ENCODE measurements at places on chromosomes 6 and 20.

- DNase-seq: no peak
These were observed 20.2 kb upstream of the HLA-DOA start for GRCh38 chr6:33029328-33030184.

- DNase-seq: no peak
These were observed 215.3 kb upstream of the HS3ST5 start for GRCh38 chr6:114558153-114558552.

DNA sequence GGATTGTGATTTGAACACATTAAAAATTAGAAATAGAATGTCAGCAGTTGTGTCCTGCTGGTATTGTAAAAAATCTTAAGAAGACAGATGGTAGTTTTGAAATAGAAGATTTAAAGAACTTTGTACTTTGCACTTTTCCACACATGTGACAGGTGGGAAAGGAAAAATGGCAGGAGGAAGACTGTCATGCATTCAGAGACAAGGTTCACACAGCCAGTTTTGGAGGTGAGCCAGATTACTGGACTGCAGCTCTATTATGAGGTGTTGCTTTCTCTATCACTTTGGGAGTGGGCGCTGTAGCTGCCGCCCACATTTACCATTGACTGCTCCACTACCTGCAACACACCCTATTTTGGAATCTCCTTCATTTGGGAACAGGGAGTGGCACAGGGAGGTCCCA lies 12.1 kb upstream of the NDUFAF4 start:
- no peak for DNase-seq

GRCh38 chr6:10532392-10532791 lies 11.2 kb downstream of the GCNT2 start:
- no peak for DNase-seq

- no peak for DNase-seq
These were observed 8.7 kb upstream of the WTAP start for GRCh38 chr6:159718634-159719033.

DNA sequence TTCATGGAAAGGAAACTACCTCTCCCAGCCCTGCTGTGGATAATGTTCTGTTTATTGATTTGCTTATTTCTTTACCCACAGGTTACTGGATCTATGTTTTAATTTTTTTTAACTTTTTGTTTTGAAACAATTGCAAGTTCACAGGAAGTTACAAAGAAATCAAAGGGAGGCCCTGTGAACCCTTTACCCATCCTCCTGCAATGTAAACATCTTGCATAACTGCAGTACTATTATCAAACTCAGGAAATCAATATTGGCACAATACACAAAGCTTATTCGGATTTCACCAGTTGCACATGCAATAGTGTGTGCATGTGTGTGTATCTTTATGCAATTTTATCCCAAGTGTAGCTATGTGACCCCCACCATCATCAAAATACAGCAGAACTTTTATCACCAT lies 398.0 kb downstream of the BTBD3 start:
- DNase-seq: no peak

- no peak for DNase-seq
These were observed 532 bp upstream of the SLC35F1 start for GRCh38 chr6:117906507-117906957.

- DNase-seq: no peak
These were observed 48.0 kb downstream of the MUC22 start for GRCh38 chr6:31058128-31058894.

GRCh38 chr20:41072915-41073314 lies 44.3 kb downstream of the TOP1 start:
- DNase-seq: no peak

DNA sequence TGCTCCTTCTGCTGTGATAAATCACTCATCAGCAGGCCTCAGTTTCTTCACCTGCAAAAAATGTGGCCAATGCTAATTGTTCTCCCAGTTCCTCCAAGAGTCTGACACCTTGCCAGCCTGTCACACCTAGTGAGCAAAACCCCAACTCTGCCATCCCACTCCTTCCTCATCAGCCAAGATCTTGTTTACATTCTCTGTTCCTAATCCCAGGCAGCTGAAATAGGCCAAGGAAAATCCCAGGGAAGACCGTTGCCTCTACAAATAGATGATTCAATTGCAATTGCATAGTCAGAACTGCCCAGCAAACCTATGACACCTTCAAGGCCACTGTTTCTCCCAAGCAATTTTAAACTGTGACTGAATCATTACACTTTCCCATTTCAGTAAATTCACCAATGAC lies 78.7 kb downstream of the GMDS start:
- DNase-seq: no peak

DNA sequence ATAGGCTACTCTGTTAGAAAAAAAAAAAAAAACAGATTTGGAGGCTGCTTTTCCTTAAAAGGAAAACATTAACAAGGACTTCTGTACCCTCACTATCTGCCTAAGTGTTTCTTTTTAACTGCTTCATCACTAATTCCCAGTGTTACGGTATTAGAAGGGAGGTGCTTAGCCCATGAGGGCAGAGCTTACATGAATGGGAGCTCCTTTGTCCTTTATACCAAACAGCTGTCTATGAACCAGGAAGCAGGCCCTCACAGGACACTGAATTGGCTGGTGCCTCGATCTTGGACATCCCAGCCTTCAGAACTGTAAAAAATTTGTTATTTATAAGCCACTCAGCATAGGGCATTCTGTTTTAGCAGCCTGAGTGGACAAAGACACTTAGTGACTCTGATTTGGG lies 215.6 kb upstream of the NRSN1 start:
- DNase-seq: no peak

DNA sequence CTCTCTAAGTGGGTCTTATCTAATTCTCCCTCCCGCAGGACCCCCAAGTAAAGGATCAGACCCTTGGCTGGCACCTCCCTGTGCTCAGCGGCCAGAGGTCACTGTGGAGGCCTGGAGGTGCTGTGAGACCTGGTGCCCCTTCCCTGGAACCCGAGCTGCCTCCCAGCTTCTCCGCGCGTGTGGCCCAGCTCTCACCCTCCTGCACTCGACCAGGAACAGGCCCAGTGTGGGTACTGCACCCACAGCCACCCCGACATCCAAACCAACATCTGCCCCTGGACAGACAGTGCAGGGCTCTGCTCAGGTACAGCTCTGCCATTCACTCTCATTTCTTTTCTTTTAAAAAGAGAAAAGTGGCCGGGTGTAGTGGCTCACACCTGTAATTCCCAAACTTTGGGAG lies 42.4 kb downstream of the TMEM242 start:
- DNase-seq: no peak

DNA sequence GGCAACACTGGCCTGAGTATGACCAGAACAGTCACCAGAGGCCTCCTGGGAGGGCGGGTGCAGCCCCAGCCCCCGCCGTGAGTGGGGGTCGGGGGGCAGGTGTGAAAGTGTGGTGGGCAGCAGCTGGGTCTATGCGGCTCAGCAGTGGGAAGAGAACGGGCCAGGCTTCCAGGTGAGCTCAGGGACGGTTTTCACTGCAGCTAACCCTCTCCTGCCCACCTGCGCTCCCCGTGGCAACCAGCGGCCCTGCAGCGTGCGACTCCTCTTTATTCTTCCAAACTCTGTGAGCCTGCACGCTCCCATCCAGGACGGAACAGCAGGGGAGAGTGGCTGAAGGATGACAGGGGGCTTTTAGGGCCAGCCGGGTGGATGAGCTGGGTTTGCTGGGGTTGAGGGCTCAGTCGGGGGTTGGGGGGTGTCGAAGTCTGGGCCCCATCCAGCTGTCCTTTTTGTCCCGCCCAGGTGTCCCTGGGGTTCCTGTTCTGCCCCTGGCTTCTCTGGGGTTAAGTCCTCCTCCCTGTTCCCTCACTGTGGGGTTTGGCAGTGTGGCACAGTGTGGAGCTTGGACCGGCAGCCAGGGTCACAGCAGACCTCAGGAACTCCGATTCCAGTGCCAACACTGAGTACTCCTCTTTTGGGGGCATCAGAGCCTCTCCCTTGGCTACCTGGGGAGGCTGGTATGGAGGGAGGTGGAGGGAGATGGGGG lies 859 bp upstream of the BIRC7 start:
- DNase-seq: no peak

DNA sequence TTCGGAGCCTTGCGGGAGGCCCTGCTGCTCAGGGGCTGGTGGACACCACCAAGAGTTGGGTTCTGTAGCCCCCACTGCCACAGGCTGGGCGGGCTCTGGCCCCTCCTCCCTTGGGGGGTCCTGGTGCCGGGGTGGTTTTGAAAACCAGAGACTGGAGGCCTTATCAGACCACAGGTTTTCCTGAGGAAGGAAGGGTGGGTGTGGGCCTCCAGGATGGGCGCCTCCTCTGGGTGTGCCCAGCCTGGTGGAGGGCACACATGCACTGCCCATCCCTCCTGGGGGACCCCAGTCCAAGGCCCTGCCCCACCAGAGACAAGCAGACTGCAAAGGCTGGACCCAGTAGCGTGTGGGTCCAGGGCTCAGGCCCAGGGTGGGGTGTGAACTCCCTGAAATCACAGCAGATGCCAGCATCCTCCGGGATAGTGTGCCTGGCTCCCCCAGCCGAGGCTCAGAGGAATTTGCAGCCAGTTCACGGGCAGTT lies 13.5 kb upstream of the ZBTB46 start:
- DNase-seq: no peak

DNA sequence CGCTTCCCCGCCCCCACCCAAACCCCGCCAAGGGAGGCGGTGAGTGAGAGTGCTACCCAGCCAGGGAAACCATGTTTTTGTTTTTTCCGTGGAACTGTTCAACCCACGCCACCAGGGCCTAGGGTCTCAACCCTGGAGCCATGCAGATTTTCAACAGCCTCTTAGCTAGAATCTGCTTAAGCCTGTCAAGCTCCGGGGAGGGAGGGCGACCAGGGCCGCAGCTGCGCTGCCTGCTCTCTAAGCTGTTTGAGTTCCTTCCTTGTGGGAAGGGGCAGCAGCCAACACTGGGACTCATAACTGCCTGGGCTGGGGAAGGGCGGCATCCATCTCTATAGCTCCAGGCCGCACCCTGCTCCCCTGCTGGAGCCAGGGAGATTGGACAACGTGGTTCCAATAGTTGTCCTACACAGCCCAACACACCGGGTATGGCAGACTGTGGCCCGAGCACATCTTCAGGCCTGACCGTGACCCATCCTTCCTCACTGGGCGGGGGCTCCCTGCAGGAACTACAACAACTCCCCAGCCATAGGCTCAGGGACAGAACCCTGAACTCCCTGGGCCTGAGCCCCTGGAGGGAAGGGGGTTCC lies 1065.7 kb upstream of the MANEA start:
- DNase-seq: no peak

- no peak for DNase-seq
These were observed 162.7 kb upstream of the MARCKS start for GRCh38 chr6:113694278-113695077.

GRCh38 chr20:32249030-32249738 lies 28.3 kb upstream of the KIF3B start:
- DNase-seq: no peak

DNA sequence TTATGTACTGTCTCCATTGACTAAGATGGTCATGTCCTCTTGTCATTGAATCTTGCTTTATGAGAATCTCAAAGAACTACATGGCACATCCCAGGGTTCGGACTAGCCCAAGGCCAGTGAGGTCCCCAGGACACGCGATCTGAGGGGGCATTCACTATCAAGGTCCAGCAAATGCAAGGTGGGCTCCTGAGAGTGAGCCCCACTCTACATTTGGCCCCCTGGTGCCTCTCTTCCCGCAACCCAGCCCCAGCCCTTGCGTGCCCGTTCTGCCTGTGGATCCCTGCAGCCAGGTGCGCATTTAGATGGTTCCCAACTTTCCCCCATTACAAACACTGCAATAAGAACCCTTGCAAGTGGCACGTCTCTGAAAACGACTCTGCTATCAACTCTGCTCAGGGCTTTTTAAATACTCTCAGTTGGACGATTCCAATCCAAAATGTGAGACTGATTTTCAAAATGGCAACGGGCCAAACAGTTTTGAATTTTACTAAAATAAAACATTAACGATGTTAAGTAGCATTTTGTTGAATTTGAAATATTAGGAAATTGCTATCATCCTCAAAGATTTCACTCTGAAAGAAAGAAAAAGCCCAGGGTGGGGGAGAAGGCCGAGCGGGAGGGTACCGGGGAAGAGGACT lies 59.6 kb downstream of the NFATC2 start:
- DNase-seq: no peak

- no peak for DNase-seq
These were observed 7.7 kb downstream of the NKAIN2 start for GRCh38 chr6:123811378-123811777.

DNA sequence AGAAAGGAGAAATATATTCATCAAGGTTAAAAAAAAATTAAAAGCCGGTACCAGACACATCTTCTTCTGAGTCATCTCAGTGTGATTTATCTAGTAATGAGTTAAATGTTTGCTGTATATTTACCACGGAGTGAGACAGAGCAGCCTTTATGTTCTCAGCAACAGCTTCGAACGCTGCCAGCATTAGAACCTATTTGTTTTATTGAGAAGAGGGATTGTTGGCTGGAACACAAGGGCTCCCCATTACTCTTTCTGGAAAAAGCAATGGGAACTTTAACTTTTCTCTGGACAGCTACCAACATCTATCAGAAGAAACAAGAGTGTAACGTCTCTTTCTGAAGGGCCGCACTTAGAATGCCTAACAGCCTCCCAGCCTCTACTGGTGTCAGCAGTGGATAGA lies 105.3 kb upstream of the TAB2 start:
- no peak for DNase-seq

- DNase-seq: no peak
These were observed 21.2 kb upstream of the CCN6 start for GRCh38 chr6:112032728-112033127.

DNA sequence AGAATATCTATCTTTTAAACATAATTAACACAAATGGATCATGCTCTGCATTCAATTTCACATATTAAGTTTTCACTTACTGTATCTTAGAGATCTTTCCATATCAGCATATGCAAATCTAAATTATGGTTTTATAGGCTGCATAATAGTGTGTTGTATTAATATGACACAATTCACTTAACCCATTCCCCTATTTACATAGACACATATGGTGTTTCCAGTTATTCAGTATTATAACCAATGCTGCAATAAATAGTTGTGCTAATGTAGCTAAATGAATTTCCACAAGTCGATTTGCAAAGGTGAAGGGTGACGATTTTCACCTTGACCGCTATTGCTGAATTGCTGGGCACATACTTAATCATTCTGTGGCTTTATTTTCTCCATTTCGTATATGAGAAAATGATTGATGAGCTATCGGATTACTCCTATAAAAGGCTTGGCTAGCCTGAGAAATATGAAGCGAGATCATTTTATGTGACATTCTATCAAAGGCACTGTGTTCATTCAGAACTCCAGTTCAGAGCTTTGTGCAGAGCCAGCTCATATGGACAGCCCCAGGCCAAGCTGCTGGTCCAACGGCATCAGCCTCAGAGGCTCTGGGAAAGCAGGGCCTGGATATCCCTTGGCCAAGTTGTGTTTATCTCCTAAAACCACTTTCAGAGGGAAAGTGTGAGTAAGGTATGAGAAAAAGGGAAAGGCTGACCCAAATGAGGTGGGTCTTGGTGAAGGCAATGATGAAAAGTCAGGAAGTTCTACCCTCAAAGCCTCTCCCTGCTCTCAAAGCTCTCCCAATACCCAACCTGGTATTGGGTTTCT lies 50.8 kb downstream of the GFOD1 start:
- no peak for DNase-seq

GRCh38 chr6:149448821-149449453 lies 35.9 kb downstream of the ZC3H12D start:
- no peak for DNase-seq

GRCh38 chr6:111747396-111747795 lies 125.9 kb downstream of the FYN start:
- DNase-seq: no peak

- DNase-seq: no peak
These were observed 21.8 kb upstream of the PCMTD2 start for GRCh38 chr20:64233725-64234124.

GRCh38 chr6:162153120-162153519 lies 574.4 kb downstream of the PRKN start:
- no peak for DNase-seq

Measured in stimulated activated CD8-positive, alpha-beta memory T cell treated with anti-CD3 and anti-CD28 coated beads, Interleukin-4, amount 100 ng/mL, for 24 hours (primary cell).